ENCODE measurements at places on chromosomes 12 and 14.

GRCh38 chr14:102671410-102671809, 79.0 kb downstream of the RCOR1 start:
- no peak for DNase-seq

DNA sequence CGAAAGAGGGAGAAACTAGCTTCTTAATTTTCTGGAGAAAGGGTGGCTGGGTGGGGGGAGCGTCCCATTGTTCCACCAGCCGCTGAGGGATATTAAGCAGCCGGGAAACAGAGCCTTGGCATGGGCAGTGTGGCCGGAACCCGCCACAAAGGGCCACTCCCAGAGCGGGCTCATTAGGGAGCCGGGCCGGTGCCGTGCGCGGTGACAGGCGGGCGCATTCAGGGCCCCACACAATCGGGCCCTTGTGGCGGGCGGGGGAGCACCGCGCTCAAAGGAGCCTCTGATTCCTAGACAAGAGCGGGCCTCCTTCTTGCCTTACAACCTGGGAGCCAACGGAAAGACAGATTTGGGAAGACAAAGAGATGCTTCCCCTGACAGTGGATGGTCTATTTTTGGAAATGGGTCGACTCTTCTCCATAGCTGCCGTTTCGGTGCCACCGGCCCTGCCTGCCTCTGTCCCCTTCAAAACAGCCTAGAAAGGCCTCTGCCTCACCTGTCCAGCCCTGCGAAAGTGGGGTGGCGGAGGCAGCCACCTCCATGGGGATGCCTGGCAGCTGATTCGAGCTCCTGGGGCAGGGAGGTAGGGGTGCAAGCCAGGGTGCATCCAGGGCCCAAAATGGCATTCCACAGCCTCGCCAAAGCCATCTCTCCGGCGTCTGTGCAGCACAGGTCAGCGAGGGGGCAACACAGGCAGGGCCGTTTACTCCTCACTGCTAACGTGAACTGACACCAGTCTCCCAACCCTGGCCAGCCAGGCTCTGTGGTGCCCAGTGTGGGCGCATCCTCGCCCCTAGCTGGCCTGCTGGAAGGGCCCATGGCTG, 10.9 kb downstream of the CCDC85C start:
- DNase-seq, result no peak

DNA sequence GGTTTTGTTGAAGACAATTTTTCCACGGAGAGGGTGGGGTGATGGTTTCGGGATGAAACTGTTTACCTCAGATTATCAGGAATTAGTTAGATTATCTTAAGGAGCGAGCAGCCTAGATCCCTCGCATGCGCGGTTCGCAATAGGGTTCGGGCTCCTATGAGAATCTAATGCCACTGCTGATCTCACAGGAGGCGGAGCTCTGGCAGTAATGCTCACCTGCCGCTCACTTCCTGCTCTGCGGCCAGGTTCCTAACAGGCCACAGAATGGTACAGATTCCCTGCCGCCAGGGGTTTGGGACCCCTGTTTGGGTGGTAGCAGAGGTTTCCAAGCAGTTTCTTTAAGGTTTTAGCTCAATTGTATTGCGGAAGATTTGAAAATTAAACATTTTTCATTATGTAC, 439.8 kb upstream of the OR4E1 start:
- DNase-seq, result no peak

DNA sequence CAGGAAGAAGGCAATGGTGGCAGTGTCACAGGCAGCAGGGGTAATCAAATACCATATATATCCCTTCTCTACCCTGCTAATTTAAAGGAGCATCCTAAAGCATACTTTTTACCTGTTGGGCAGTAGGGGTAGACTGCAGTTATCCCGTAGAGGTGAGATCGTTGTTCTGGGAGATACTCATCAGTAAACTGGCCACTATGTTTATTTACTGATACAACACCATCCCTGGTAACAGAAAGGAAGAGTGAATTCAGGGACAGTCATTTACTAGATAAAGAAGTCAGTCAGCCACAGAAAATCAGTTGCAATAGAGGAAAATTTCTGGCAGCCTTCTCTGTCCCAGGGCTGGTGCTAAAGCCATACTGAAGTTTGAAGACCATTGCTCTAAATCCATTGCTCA, 16.3 kb downstream of the RTRAF start:
- no peak for DNase-seq

GRCh38 chr14:76053572-76054355, 68.2 kb downstream of the IFT43 start:
- no peak for DNase-seq

GRCh38 chr14:31902002-31902401, 175.1 kb upstream of the ARHGAP5 start:
- no peak for DNase-seq

DNA sequence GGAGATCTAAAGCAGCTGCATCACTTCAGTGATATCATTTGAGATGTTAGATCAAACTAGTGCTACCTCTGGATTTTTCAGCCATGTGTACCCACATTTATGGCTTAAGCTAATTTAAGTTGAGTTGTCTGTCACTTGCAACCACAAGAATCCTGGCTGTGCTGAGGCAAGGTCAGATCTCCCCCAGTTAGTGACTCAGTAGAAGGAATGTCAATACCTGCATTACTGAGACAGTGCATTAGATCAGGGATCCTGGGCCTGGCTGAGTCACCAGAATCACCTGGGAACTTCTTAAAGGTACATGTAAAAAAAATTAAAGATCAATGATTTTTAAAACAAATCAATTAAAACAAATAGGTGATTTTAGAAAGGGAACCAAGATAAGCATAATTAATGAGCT, 84.6 kb upstream of the GRIN2B start:
- DNase-seq, result no peak

DNA sequence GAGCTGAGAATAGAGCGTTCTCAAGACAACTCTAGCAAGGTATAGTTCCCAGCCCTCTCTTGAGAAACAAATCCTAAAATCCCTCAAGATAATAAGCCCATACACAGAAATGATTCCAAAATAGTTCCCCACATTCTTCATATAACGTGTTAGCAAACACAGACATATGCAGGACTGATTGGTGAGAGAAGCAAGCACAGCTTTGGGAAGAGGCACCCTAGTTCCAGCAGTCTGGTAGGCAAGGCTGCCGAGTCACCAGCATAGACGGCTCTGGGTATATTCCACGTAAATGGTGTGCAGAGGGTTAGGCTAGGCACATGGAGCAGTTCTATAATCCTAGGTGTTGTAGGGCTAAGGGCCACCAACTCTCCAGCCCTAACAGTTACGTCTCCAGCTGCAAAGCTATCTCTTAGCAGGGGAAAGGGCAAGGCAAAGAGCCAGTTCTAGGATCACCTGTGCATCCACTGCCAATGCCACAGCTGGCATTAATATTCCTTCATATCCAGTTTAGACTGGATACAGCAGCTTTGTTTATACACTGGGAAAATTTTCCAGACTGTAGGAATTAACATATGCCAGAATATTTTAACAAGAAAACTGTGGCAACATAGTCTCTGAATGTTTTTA, 52.9 kb downstream of the SH2B3 start:
- no peak for DNase-seq

- DNase-seq, result no peak
Observed at GRCh38 chr14:89212386-89213235, 204.4 kb downstream of the FOXN3 start.

DNA sequence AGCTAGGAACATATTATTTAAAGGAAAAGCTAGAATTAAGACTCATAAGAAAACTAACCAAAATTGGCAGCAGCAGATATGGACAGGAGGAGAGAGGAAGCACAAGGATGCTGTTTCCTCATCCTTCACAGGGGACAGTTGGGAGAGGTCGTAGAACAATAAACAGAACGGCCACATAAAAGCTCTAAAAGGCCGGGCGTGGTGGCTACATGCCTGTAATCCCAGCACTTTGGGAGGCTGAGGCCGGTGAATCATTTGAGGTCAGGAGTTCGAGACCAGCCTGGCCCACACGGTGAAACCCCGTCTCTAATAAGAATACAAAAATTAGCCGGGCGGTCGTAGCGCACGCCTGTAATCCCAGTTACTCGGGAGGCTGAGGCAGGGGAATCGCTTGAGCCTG, 10.5 kb downstream of the TCL1B start:
- DNase-seq, result no peak

DNA sequence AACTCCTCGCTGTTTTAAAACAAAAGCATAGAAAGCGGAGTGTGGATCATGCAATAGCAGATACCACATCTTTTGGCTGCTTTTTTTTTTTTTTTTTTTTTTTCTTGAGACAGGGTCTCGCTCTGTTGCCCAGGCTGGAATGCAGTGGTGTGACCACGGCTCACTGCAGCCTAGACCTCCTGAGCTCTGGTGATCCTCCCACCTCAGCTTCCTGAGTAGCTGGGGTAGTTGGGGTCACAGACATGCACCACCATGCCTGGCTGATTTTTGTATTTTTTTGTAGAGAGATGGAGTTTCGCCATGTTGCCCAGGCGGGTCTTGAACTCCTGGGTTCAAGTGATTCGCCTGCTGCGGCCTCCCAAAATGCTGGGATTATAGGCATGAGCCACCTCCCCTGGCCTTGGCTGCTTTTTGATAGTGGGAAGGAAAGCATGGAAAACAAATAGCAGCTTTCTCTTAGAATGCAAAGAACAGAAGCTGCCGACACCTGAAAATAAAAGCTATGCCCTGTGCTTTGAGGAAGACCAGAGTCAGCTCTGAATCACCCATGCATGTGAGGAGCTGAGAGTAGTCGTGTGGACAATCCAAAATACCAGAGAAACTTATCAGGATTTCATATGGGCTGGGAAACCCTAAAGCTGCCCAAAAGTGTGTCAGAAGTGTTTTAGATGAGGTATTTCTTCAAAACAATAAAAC, 3.6 kb upstream of the ELK3 start:
- no peak for DNase-seq

DNA sequence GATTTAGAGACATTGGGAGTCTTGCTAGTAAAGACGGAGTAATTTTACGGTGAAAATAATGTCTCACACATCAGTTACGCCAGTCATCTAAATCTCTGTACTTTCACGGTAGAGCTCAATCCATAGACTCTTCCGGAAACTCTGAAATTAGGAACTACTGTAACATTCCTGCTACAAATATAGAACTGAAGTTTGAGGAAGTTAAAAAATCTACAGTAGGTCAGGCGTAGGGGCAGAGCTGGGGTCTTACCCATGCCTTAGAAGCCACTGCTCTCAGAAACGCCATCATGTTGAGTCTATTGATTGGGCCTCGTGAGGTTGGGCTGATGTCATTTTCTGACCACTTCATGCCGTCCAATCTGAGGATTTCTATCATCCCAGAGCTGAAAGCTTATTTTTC, 1029.8 kb upstream of the TMEM132C start:
- DNase-seq, result no peak

DNA sequence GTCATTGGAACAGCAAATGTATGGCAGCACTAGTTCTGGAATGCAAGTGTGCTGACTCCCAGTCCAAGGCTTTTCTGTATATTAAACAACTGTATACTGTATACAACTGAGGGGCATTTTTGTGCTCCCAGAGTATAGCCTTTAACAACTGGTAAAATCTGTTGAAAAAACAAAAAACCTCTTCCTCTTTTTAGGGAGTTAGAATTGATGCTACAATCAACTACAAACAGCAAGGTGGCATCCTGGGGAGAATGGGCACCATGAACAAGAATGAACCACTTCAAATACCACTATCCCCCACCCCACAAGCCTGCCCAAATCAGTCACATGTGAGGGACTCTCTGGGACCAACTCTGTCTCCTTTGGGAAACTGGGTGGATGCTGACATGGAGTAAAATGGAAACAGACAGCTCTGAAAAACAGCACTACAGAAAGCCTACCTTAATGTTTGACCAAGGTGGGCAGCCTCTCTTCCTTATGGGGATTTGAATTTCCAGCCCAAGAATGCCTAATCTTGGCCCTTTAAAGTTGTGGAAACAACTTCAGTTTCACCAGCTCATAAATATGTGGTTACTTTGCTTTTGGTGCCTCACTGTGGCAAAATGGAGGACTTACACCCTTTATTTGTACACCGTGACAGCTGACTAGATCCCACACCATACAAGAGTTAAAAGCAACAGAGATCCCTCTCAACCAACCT, 7.5 kb downstream of the VTI1B start:
- peak; percentile 66 for DNase-seq

- peak; percentile 2 for DNase-seq
Observed at GRCh38 chr14:96126783-96127271, 77.8 kb upstream of the BDKRB2 start.

- no peak for DNase-seq
Observed at GRCh38 chr12:132162508-132163031, 18.3 kb downstream of the NOC4L start.

DNA sequence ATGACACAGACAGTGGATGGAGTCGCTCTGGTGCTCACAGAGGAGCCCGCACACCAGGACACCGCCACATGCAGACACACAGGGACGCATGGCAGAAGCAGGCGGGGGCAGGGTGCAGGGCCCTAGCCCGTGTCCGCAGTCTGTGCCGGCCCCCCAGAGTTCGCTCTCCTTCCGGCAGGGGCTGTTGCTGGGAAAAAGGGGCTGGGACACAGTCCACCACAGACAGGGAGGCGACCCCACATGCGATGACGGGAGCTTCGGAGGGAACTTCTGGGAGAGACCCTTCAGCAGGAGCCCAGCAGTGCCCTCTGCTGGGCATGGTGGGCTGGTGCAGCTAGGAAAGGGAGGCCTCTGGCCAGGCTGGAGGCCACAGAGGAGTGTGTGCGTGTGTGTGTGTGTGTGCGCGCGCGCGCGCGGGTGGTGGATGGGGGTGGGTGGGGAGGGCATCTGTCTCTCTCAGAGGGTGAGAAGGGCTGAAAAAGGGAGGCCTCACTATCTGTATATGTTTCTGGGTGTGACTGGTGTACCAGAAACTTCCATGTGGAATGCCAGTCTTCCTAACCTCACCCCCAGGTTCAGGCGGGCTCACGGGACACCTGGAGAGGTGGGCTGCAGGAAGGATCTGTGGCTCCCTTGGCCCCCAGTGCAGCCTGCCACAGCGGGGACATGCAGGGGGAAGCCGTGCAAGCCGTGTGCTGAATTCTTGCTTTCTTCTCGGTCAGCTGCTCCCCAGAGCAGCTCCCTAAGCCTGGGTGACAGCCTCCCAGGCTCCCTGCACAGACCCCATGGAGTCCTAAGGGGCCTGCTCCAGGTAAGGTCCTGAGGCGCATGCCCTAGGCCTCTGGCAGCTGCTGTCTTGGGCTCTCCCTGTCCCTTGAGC, 60.7 kb downstream of the PLEKHG3 start:
- DNase-seq, result peak; percentile 77

DNA sequence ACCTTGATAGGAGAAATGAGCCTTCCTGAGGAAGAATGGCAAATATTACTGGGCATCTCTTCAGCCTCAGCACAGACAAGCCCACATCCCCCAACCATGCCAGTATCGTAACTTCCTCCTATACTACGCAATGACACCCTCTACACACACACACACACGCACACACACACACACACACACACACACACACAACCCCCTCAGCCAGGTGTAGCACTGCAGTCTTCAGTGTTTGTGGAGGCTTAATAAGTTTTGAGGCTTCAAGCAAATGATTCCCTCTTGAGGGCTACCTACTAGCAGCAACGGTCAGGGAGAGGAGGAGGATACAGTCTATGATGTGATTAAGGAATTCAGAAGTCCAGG, 1.6 kb downstream of the DGKA start:
- DNase-seq, result peak; percentile 64

DNA sequence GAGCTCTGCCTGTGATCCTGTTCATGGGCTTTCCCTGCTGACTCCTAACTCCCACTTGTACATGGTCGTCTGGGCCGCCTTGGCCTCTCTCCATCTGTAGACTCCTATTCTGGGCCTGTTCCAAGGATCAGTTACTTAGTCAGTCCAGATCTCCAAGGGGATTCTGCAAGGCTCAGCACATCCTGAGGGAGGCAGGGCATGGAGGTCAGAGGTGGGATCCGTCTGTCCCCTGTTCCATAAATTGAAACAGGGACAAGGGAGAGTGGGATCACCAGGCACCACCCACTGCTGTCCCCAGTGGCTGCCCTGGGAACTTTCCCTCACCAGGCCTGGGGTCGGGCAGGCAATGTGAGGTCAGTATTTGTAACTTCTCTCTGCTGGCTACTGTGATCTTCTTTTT, 43.5 kb downstream of the KCTD10 start:
- DNase-seq, result no peak

- no peak for DNase-seq
Observed at GRCh38 chr14:22850944-22851764, 14.8 kb downstream of the MMP14 start.

Measured in CD4-positive, alpha-beta T cell treated with Interleukin-2 at 100 ng/mL for 4 hours (primary cell).